ENCODE measurements at places on chromosomes 6 and 20.

DNA sequence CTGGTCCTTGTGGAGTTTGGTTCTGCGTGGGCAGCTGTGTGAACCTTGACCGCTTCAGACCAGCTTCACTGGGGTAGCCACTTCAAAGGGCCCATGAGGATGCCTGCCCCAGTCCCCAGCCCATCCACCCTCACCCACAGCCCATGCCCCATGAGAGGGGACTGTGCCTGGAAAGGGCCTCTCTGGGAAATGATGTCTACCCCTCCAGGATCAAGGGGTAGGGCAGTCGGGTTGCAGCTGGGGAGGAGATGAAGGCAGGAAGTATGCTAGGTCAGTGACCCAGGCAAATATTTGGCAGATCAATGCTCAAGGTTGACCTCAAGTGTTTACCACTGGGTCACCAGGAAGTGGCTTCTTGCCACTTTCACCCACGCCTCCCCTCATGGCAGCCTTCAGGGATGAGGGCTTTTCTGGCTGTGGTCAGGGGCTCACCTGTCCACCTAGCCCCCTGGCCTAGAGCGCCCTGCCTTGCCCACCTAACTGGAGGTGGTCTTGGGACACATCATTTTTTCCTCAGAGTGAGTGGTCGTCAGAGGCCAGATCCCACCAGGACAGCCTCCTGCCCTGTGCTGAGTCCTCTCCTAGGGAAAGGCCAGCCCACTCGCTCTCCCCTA lies 109.5 kb downstream of the SNX5 start:
- no peak for DNase-seq

GRCh38 chr6:126781582-126781981 lies 336.9 kb upstream of the RSPO3 start:
- no peak for DNase-seq

- no peak for DNase-seq
These were observed 27.1 kb upstream of the FBXO9 start for GRCh38 chr6:53038141-53038540.

DNA sequence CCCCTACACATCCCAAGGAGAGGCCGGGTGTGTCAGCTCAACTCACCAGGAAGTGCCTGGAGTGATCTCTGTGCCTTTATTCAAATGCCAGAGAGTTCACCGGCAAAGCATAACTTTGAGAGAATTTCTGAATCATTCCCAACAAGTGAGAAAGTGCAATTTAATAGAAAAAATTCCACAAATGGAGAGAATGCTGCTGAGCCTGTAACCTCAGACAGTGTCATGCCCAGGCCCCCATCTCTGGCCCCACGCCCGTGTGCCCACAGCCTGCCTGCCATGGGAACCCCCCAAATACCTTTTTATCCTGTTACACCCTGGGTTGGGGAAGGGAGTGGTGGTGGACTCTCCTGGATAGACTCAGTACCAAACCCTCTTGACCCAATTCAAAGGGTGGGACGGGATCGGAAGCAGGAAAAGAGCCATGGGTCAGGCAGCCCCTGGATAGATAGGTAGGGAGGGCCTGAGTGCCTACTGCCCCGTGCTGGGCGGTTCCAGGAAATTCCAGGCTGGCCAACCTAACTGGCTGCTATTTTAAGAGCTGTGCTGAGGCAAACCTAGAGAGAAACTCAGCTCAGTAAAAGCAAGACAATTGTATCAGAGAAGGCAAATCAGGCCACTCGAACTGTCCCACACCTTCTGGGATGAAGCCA lies 179.0 kb upstream of the FOXA2 start:
- DNase-seq: no peak

DNA sequence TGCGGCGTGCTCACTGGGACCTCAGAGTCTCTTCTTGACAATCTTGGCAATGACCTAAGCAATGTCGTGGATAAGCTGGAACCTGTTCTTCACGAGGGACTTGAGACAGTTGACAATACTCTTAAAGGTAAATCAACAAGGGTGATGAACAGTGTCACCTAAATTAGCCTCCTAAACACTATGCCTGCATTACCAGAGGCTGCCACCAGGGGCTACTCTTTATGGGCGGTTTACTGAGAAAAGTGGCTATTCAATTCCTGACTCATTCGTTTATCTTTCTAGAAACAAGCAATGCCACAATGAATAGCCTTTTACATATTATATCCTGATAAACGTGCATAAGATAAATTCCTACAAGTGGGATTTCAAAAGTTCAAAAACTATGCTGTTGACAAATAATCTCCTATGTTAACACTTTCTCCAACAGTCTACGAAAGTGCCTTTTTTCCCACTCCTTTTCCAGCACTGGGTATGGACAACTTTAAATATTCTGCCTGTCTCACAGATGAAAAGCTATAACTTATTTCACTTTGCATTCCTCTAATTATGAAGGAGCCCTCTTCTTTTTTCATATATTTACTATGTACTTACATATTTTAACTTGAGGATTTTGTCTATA lies 1.3 kb downstream of the BPIFA2 start:
- DNase-seq: no peak

DNA sequence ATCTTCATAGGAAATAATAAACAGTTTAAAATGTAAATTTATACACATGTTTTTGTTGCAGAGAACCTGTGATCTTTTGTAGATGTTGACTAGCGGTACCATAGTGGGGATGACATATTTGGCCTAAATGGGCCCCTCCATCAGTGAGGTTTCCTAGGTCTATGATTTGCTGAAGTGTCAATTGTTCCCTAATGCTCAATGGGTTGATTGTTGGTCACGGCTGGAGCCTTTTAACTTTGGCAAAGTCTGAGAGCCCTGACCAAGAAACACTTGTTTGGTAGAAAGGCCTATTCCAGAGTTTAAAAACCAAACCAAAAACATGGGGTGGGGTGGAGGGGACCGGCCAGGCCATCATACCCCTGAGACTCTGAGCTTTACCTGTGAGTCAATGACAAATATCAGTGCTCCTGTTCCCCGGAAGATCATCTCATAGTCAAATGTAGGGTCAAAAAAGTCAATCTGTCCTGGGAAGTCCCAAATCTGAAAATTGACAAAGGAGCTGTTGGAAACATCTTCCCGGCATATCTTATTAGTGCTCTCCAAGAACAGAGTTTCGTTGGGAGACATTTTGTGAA lies 25.1 kb downstream of the RRAGD start:
- no peak for DNase-seq

DNA sequence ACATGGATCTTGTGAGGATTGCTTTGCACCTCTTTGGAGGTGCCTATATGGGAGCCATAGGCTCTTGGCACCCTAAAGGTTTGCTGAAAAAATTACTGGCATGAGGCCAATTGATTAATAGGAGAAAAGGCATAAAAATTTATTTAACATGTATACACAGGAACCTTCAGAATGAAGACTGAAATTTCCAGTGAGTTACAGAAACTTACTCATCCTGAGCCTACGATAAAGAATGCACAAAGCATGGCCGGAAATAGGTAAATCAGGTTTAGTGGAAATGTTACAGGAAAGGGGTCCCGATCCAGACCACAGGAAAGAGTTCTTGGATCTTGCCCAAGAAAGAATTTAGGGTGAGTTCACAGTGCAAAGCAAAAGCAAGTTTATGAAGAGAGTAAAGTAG lies 625.3 kb downstream of the MMUT start:
- DNase-seq: no peak

GRCh38 chr6:126539022-126539421 lies 199.1 kb downstream of the CENPW start:
- DNase-seq: peak; percentile 13

- DNase-seq: no peak
These were observed 2.3 kb downstream of the SERPINB1 start for GRCh38 chr6:2839195-2839981.

All from smooth muscle cell of the brain vasculature (primary cell).